ENCODE measurements at places on chromosomes 16 and 17.

- no peak for DNase-seq
These were observed 1344.4 kb downstream of the TP53TG3F start for GRCh38 chr16:34803683-34804416.

DNA sequence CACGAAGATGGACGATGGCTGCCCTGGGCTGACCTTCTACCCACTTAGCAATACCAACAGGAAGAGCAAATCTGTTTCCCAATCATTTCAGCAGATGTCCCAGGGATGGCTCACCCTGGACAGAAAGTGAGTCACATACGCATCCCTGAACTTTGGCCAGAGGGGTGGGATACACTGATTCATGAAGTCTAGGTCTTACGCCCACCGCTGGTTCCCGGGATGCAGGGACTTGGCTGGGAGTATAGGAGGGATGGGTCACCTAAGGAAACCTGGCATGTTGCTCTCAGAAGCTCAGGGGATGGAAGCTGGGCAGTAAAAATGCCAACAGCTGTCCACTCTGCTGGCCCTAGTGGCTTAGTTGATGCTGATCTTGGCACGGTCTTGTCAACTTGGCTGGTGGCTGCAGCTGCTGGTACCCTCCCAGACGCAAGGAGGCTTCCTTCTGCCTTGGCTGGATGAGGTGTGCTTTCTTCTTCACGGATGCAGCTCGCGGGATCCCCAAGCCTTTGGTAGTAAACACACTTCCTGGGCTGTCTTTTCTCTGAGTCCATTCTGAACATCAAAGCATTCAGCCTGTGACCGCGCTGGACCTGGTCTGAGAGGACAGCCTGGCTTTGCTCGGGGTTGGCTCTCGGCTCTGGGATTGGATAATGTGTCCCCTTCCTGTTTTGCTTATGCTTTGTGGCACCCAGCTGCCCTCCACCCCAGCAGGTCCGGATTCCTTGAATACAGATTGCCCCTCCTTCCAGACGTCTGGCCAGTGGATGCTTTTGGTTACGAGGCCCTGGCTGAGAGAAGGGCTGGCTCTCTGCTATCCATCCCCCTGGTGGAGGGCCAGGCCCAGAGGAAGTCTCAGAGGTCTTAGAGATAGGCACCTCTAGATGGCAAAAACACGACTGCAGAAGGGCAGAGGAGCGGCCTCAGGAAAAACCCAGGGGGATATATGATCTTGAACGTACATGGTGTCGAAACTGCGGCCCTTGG is 71.5 kb downstream of the RAP1GAP2 start:
- no peak for DNase-seq

- no peak for DNase-seq
These were observed 8.4 kb upstream of the PKMYT1 start for GRCh38 chr16:2988590-2989099.

DNA sequence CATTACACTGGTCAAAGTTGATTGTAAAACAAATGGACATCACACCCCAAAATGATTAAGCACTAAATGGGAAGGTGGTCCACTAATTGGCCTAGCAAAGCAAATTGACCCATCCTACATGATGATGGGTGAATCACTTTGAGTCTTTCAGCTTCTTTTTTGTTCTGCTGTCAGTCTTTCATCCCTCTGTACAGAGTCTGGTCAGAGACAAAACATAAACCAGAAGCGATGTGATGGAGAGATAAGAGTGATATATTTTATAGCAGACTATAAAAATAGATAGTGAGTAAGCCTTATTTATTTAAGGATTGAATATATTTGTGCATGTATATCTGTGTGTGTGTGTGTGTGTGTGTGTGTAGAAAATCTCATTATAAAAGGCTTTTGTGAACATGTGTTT is 618.4 kb upstream of the SOX9 start:
- DNase-seq = no peak

- DNase-seq = no peak
These were observed 106.2 kb downstream of the BRIP1 start for GRCh38 chr17:61757168-61757567.

- DNase-seq = no peak
These were observed 9.2 kb downstream of the COL1A1 start for GRCh38 chr17:50192144-50192617.

GRCh38 chr16:30746638-30747175 is 1.5 kb upstream of the PHKG2 start:
- no peak for DNase-seq

- no peak for DNase-seq
These were observed 23.9 kb downstream of the SLC39A11 start for GRCh38 chr17:73068322-73069153.

DNA sequence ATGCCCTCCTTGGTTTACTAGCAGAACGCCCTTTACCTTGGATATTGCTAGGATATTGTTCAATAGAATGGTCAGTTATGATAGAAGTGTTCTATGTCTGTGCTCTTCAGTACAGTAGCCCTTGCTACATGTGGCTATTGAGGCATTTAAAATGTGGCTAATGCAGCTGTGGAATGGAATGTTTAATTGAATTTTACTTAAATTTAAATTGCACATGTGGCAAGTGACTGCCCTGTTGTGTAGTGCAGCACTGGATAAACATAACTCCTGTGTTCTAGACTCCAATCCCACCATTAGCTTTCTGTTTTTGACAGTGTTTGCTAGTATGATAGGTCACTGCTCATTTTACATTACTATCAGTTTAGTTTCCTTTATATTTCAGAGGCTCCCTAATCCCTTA is 29.9 kb downstream of the RAD51C start:
- DNase-seq = no peak

- DNase-seq = no peak
These were observed 262.6 kb downstream of the PRKCA start for GRCh38 chr17:66564992-66565465.

DNA sequence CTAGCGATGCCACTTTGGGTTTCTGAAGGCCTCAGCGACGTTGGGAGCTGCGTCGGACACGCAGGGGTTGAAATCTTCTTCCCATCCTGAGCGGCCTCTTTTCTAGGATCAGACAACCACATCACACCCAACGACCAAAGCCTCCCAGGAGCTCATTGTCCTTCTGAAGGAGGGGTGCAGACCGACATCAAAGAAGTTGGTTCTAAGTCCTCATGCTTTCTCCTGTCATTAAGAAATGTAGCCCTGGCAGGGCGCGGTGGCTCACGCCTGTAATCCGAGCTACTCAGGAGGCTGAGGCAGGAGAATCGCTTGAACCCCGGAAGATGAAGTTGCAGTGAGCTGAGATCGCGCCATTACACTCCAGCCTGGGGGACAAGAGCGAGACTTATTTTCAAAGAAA is 1681.9 kb downstream of the TP53TG3F start:
- DNase-seq = no peak

DNA sequence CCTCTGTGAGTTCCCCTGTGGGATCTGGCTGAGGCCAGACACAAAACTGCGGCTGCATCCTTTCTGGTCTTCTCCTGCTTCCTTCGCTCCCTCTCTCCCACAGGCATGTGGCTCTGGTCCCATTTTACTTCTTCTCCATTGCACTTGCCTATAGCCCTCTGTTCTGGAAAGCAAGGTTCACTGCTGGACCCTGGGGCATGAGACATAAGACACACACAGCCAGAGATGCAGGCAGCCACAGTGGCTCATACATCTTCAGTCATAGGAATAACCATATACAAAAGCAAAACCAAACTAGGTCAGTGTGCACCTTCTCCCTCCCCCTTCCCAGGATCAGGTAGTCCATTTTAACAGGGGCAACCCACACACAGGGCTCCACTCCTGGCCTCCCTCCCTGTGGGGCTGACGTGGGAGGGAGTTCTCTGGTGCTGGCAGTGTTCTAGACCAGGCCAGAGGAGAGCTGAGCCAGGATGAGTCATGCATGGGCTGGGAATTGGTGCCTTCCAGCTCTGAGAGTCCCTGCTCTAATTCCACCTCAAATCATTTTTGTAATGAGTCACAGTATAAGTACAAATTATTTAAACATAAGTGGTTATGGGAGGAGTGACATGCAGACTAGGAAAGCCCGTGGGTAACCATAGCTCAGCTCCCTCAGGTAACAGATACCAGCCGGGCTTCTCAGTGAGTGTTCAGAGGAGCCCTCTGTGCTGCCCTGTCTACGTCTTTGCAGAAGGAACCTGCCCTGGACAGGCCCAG is 58.0 kb downstream of the ASIC2 start:
- no peak for DNase-seq

DNA sequence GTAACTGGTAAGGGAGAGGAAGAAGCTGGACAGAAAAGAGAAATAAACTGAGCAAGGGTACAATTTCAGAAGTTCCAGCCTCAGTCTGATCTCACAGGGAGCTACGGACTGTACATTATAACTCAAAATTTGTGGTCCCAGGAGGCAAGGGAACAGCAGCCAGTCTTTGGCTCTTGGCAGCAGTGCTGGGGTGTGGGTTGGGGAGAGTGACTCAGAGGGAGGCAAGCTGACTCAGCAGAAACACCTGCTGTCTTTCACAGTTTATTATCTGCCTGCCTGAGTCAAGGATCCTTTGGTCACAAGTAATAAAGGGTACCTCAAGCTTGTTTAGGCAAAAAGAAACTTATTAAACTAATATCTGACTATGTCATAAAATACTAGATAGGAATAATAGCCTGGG is 73.5 kb upstream of the KIF2B start:
- no peak for DNase-seq

DNA sequence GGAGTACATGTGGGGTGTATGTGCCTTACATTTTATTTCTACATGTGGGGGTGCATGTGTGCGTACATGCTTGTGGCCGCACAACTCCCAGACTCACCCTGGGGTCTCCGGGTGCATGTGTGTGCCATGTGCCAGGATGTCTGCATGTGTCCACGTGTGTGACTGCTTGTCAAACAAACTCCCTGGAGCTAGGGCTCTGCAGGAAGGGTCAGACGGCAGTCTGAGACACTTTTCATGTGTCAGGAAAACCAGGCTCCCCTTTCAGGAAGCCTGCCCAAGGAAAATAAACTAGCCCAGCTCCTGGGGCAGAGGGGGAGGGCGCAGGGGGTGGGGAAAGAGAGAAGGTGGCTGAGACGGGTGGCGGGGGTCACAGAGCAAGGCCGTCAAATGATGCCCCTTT is 44.7 kb downstream of the FZD2 start:
- DNase-seq = no peak

- no peak for DNase-seq
These were observed at the start of gene ZNF385C for GRCh38 chr17:42097691-42098631. Gene ZNF385C, minus strand, starts transcription at chr17:42098473. Its CDS starts 35,417 bp downstream, at chr17:42063056.

GRCh38 chr17:72588961-72589360 is 468.1 kb downstream of the SOX9 start:
- DNase-seq = no peak

DNA sequence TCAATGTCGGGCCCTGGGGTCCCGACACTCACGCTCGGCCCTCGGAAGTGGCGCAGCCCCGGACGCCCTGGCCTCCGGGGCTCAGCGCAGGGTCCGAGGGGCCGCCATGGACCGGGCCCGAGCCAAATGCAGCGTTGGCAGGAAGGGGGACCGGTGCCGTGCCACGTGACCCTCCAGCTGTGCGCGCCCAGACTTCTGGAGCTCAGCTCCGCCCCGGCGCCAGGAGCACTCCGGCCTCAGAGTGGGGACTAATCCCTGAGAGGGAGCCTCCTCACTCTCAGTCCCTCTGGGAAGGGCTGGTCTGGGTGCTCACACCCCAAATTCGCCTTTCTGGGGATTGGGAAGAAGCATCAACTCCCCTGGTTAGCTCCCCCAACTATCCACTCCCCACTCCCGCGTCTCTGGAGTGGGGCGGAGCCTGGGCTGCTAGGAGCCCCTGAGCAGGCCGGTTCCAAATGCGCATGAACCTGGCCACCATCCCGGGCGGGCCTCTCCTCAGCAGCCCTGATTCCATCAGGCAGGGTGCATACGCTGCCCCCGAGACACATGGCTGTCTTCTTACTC is at the start of gene B3GNT9:
B3GNT9 (minus strand) TSS at position 166 of the 564 bp plus-strand sequence. CDS start 513 bp downstream, outside the sequence.
- no peak for DNase-seq

GRCh38 chr17:75032720-75033280 is 14.0 kb downstream of the ATP5PD start:
- no peak for DNase-seq

GRCh38 chr17:77503293-77503655 is 362.5 kb downstream of the SEC14L1 start:
- no peak for DNase-seq

DNA sequence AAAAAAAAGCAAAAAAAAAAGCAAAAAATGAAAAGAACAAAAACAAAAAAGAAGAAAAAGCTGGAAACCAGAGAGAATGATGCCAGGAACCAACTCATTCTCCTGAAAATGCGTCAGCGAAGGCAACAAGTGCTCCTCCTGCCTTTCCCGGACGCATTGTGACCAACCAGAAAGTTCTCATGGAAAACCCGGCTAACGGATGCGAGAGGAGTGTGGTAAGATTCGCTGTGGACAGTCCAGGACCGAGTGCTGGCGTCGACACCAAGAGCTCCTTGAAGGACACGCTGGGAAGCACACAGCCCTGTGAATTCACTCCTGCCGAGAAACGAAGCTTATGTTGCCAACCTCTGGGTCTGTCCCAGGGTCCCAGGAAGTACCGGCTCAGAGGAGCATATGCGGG is 43.4 kb downstream of the METRNL start:
- no peak for DNase-seq

GRCh38 chr16:68274441-68274840 is 10.1 kb downstream of the SLC7A6 start:
- no peak for DNase-seq

DNA sequence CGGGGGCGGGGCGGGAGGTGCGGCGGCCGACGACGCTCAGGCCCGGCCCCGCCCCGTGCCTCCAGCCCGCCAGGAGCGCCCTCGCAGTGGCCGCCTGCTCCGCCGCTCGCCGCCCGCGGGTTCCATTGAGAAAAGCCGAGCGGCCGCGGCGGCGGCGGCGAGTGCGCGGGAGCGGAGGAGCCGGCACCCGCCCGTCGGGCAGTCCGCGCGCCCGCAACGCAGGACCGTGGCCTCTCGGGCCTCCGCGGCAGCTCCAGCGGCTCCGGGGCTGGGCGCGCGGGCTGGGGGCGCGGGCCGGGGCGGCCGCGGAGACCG is at the start of gene ZFPM1:
ZFPM1 (plus strand) TSS at position 64 of the 315 bp plus-strand sequence. CDS start 359 bp downstream, outside the sequence.
- no peak for DNase-seq

GRCh38 chr17:80232438-80232837 is 12.2 kb downstream of the SLC26A11 start:
- DNase-seq = no peak

DNA sequence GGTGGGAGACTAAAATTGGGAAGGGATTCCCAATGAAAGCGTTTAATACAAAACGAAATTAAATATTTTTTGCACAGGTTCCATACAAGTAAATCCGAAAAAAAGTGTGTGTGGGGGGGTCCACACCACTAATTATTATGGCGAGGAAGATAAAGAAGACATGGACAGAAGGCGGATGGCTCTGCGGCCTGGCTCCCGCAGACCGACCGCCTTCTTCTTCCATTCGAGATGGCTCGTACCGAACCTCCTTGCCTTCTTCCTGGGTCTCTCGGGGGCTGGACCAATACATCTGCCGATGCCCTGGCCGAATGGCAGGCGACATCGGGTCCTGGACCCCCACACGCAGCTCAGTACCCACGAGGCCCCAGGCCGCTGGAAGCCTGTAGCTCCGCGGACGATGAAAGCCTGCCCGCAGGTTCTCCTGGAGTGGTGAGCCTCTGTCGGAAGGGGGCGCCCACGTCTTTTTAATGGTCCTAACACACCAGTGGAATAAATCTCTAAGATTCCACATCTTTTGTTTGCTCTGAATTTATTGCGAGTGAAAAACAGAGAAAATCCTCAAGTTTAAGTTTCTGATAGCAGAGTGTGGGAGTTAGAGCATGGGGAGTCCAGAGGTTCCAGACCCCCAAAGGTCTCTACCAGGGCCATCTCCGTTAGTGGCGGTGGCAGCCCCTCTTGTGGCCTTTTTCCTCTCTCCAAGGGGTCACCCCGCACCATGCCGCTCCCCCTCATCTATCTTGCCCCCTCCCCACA is 1.4 kb downstream of the PRAC2 start:
- peak; percentile 21 for DNase-seq
